ENCODE measurements at places on chromosomes 16 and 17.

GRCh38 chr17:17511881-17512858, 16.0 kb upstream of the RASD1 start:
- DNase-seq, result no peak

GRCh38 chr17:78643326-78643725, 66.1 kb upstream of the DNAH17 start:
- DNase-seq, result no peak

DNA sequence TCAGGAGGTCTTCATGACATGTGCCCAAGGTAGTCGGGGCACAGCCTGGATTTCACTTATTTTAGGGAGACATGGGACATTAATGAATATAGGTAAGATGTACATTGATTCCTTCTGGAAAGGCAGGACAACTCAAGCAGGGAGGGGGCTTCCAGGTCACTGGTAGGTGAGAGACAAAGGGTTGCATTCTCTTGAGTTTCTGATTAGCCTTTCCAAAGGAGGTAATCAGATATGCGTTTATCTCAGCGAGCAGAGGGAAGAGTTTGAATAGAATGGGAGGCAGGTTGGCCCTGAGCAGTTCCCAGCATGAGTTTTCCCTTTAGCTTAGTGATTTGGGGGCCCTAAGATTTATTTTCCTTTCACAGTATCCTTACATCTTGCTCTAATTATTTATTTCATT, 443.8 kb upstream of the EEF2KMT start:
- DNase-seq, result no peak

DNA sequence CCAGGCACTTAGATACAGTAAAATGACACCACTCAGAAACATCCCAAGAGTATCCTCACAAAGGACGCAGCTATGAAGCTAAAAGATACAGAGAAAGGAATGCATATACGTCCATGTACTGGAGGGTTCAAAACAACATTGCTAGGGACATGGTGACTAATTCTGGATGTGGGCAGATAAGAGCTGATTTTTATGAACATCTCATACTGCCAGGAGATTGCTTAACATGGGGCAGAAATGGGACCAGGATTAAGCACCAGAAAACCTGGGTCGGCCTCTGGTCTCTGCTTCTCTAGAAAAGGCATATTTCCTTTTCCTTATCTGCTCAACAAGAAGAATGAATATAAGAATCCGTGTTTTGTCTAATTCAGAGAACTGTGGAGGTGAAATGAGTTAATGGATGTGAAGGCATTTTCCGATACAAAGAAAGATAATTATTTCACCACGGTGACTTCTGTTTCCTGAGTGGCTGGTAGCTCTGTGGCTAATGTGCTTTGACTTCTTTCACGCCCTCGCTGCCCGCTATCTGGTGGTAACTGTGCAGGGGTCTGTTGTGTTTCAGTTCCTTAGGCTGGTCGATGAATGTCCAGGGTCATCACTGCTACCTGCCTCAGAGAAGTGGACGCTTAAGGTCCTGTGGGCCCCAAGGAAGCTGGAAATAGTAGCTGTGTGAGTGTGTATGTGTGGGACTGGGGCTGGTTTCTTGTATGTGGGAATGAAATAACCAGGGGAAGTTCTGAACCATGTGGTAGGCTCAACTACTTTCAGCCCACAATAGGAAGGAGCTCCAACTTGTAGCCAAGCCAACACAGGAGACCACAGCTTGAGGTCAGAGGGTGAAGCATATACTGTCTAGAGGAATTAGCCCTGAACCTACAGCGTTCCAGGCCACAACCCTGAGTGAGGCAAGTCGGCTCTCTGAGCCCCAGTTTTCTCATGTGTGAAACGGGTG, 15.8 kb upstream of the CCL5 start:
- DNase-seq, result peak; percentile 59

DNA sequence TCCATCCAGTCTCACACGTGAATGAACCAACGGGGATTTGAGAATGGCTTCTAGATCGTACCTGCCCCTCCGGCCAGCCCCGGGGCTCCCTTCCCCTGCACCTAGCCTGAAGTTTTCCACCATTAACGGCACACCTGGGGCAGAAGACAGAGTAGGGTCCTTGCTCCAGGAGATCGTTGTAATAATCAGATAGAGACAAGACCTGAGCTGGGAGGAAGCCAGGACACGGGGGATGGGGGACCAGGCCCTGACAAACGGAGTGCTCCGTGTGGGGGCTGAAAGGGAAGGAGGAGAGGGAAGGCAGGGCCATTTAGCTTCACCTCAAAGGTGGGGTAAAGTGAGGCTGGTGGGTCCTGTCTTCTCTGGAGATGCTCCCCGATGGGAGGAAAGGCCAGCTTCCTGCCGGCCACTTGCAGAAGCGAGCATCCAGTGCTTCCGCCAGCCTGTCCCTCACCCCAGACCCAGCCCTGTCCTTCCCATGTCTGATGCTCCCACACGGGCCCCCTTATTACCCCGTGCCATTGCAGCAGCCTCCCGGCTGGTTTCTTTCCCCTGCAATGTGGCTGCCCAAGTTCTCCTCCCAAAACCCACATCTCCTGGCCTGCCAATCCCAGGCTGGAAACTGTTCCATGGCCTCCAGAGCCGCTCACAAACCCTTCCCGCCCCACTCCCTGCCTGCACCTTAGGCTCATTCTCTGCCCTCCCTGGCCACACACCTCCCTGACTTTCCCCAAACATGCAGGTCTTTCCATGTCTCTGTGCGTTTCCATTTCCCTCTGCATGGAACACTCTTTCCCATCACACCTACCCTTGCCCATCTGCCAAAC, 79.3 kb downstream of the MRC2 start:
- DNase-seq, result no peak

DNA sequence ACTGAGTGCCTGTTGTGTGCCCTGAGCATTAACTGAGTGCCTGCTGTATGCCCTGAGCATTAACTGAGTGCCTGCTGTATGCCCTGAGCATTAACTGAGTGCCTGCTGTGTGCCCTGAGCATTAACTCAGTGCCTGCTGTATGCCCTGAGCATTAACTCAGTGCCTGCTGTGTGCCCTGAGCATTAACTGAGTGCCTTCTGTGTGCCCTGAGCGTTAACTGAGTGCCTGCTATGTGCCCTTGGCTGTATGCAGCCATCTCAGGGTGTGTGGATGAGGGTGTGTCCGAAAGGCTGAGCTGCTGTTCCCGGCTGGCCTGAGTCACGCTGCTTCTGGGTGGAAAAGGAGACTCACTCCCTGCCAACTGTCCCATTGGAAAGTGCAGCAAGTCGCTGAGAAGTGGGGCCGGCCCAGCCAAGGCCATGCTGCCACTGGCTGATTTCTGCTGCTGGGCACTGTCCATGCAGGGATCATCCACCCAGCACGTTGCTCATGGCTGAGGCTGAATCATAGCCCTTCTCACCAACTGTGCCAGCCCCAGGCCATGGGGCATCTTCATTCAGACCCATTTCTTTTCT, 113.8 kb downstream of the OR1D5 start:
- DNase-seq, result no peak

GRCh38 chr17:68141050-68141449, 105.5 kb downstream of the KPNA2 start:
- DNase-seq, result no peak

DNA sequence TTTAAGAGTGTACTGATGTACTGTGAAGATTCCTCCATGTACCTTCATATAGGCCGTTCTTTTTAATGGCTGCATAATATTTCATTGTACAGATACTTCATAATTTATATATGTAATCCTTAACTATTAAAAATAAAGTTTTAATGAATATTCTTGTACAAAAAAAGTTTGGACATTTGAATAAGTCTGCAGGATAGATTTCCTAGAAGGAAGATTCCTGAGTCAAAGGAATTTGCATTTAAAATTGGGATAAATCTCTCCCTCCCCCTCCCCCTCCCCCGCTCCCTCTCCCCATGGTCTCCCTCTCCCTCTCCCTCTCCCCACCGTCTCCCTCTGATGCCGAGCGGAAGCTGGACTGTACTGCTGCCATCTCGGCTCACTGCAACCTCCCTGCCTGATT, 15.6 kb upstream of the SLC13A2 start:
- no peak for DNase-seq

GRCh38 chr16:68252383-68252782, 7.2 kb downstream of the PLA2G15 start:
- no peak for DNase-seq

DNA sequence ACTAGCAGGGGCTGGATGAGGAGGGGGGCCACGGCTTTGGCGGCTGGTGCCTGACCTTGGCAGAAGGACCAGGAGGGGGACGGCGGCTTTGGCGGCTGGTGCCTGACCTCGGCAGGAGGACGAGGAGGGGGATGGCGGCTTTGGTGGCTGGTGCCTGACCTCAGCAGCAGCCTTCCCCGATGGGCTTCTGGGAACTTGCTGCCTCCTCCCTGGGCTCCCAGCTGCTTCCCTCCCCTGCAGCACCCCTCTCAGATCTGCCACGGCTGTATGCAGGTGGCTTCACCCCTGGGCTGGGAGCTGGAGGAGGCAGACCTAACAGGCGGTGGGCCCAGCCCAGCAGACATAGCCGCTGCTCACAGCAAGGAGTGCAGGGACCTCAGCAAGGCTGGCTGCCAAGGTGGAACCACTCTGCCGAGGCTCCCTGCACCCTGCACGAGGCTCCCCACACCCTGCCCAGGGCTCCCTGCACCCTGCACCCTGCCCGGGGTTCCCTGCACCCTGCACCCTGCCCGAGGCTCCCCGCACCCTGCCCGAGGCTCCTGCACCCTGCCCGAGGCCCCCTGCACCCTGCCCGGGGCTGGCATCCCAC, 38.4 kb upstream of the CBFA2T3 start:
- DNase-seq, result no peak

GRCh38 chr16:27364493-27365141, 37.4 kb upstream of the IL21R start:
- peak; percentile 41 for DNase-seq

GRCh38 chr17:40909755-40910154, 24.7 kb upstream of the KRT20 start:
- DNase-seq, result no peak

- no peak for DNase-seq
These were observed 1314.9 kb downstream of the CDH11 start for GRCh38 chr16:63806794-63807506.

- DNase-seq, result no peak
These were observed 94.9 kb upstream of the GOT2 start for GRCh38 chr16:58828901-58829545.

DNA sequence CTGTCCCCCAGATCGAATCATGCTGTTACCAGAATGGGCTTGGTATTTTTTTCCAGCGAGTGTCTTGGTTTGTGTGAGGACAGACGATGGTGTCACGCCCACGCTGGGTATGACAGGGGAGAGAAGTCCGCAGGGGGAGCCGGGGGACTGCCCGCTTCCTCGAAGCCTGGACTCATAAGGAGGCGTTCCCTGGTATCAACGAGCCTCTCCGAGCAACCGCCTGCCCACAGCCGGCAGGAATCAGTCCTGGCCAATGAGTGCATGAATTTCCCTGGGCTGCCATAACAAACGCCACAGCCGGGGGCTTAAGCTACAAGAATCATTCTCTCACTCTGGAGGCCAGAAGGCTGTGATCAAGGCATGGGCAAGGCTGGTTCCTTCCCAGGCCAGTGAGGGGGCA, 26.1 kb upstream of the JPH3 start:
- DNase-seq, result no peak

DNA sequence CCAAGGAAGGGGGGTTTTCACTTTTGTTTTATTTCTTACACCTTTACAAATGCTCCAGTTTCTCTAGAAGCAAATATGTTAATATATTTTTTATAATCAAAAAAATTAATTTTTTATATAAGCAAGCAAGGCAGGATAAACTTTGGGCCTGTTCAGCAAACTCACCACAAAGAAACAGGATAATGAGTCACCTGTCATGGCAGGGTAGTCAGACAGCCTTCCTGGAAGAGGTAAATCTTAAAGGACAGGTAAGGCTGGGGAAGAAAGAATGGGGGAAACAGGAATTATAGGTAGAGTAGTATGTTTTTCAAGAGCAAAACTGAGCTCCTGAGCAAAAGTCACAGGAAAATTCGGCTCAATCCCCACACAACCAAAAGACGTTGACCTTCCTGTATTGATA, 186.3 kb upstream of the SOX9 start:
- no peak for DNase-seq

DNA sequence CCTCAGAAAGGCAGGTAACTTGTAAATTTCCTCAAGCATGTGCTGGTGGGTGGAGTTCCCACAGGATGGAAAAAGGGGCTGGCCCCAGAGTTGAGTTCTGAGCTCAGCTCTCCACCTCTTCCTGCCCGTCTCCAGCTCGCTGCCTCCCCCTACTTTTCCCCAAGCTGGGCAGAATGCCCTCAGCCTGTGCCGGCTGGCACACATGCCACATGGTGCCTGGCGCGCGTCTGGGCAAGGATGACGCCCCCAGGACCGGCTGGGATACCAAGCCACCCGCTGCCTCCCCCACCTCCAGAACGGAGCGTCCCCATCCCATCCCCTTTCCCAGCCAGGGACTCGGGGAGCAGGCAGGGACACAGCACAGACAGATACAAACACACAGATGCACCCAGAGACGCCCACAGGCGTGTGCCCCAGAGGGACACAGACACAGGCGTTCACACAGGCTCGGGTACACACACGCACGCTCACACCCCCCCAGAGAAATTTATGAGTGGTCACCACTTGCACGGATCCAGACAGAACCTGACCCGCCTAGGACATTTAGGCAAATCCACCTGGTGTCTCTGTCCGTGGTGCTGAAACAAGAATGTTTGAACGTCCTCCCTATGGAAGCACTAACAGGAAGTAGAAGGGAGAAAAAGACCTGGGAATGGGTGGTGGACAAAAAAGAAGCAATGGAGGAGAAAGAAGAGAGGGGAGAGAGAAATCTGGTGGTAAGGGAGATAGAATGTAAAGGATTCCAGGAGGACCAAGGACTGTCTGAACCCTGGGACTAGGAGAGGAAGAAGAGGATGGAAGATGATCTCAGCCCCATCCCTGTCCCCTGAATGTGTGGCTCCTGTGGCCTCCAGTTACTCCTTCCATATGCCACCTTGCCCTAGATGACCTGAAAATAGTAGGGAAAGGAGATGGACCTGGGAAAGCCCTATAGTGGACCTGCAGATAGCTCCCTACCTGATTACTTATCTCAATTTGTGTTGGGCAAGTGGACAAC, 15.5 kb downstream of the NEUROD2 start:
- DNase-seq, result peak; percentile 49

DNA sequence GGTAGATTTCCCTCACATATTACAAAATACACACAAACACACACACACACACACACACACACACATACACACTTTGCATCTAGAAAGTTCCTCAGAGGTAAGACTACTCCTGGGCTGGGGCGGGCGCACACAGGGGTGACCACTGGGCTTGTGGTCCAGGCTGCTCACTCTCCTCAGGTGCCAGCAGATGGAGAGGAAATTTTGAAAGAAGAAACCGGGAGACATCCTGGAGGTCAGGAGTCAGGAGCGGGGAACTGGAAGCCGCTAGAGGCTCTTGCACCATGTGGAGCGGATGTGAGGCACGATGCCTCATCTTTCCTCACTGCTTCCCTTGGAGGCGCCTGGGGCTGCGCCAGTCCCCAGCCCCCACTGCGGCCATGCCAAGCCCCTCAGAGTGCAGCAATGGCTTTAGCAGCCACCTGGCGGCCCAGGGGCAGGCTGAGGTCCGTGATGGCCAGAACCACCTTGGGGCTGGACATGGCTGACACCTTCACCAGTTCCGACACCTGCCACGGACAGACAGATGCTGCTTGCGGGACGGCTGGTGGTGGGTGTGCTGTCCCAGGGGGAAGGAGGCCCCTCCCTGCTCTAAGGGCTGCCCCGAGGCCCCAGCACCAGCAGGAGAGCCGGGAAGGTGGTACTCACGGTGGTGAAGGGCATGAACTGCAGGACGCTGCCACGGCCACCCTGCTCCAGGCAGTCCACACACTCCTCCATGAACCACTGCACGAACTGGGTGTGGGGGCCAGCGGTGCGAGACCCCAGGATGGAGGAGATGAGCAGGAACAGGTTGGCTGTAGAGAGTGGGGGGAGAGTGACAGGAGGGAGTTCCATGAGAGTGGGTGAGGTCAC, 4.1 kb downstream of the CSF3 start:
- DNase-seq, result no peak

GRCh38 chr17:50047083-50047482, 8.8 kb upstream of the ITGA3 start:
- DNase-seq, result no peak

Measured in GM12865 (cell line).